ENCODE measurements at places on chromosomes 3 and 15.
A peak's percentile ranks its signal among the peaks of the same experiment; 100 is the strongest.

DNA sequence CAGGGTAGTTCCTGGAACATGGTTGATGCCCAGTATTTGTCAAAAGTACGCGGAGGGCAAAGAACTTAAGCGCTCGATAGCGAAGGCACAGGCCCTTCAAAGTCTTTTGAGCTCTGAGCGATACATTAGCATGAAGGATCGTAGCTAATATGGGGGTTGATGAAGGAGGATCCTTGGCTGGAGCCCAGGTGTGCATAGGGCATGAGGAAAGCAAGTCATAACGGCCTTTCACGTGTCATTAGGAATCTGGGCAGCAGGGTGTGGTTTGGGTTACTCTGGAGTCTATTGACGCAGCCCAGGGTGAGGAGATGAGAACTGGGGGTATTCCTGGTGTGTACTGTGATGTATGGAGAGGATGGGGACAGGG lies 31.7 kb downstream of the SPINK8 start:
- no peaks in the 10 kb centered on the region for H3K36me3 ChIP-seq
- 0 out of 2 replicates have a peak, but pooled peaks cover 4% of the 10 kb centered on the region for H3K27me3 ChIP-seq
- peak overlapping the region; percentile 42 for H3K27ac ChIP-seq

DNA sequence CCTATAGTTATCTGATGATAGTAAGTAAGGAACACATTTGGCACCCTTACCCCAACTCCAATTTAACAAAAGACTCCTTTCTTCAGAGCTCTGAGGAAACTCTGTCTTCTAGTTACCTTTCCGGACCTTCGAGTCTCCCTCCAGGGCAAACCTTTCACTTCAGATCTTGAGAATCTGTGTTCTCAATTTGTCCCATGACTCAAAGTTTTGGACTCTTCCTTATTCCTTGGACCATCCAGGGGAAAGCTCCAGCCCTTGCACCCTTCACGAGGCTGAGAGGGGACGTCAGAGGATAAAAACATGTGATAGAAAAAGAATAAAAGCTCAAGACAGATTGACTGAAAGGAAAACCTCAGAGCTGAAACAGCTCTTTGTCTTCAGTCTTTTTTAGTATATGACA lies 76.9 kb downstream of the CTNNB1 start:
- no peaks in the 10 kb centered on the region for H3K27me3 ChIP-seq
- H3K4me1 ChIP-seq = peaks cover 2% of the 10 kb centered on the region

DNA sequence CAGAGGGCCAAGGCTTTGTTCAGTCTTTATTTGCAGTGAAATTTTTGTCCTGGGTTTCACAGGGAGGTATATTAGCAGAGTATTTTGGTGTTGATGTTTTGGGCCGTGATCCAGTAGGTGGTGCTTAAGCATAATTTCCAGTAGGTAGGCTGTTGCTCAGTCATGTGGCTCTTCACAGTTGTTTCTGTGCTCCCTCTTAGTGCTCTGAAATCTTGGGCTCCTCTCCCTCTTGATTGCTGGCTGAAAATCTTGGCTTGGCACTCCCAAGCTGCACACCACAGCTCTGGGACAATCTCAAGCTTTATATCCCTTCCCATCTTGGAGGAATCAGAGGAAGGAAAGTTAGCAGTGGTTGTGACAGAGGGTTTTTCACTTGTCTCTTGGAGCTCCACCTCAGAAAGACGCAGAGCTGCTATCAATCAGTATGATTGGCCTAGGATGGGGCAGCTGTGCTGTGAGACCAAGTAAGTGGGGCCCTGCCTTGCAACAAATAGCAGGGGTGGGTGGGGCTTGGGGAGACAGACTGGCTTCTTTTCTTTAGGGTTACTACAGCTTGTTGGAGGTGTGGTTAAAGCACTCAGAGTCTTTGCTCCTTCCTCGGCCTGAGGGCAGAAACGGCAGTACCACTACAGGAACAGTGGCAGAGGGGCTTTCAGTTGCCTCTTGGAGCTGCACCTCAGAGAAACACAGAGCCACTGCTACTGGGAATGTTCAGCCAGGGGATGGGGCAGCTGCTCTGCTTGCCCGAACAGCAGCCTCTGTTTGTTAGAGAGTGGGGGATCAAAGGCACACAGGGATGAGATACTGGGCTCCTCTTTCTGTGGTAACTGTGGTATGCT lies 627.0 kb downstream of the SI start:
- no peak for DNase-seq
- H3K4me3 ChIP-seq = no peak overlapping the region
- no peaks in the 10 kb centered on the region for H3K4me1 ChIP-seq
- no peaks in the 10 kb centered on the region for H3K27me3 ChIP-seq
- H3K36me3 ChIP-seq = no peaks in the 10 kb centered on the region
- no peak overlapping the region for H3K27ac ChIP-seq

GRCh38 chr3:112003321-112004080 lies 4.8 kb downstream of the TAGLN3 start:
- peaks cover 10% of the 10 kb centered on the region for H3K4me1 ChIP-seq
- no peak overlapping the region for H3K27ac ChIP-seq
- DNase-seq = no peak
- H3K36me3 ChIP-seq = no peaks in the 10 kb centered on the region
- no peak overlapping the region for H3K4me3 ChIP-seq

DNA sequence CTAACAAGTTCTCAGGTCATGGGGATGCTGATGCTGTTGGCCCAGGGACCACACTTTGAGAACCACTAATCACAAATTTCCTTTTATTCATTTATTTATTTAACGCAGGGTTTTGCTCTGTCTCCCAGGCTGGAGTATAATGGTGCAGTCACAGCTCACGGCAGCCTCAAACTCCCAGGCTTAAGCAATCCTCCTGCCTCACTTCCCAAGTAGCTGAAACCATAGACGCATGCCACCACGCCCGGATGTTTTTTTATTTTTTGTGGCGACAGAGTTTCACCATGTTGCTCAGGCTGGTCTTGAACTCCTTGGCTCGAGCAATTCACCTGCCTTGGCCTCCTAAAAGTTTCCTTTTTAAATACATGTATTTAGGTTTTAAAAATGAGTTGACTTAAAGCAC lies 20.7 kb upstream of the ISLR2 start:
- H3K27me3 ChIP-seq = no peaks in the 10 kb centered on the region
- H3K36me3 ChIP-seq = no peaks in the 10 kb centered on the region
- DNase-seq = no peak
- H3K4me3 ChIP-seq = no peak overlapping the region
- H3K4me1 ChIP-seq = no peaks in the 10 kb centered on the region
- H3K27ac ChIP-seq = no peak overlapping the region

DNA sequence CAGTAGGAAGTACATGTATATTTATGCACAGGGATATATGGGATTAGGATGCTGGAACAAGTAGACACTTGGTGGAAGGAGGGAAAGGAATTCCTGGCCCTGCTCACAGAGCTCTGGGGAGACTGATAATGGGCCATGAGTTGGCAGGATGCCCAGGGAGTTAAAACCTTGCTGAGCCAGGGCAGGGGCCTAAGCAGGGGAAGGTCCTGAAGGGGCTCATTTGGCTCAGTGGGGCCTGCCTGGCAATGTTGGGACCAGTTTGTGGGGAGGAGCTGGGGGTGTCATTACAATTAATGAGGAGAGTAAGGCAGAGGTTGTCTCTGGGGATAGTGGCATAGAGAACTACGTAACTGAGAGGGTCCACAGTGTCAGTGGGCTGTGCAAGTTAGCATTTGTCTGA lies 124.2 kb upstream of the ADPGK start:
- H3K27me3 ChIP-seq = no peaks in the 10 kb centered on the region
- DNase-seq = no peak
- H3K27ac ChIP-seq = no peak overlapping the region
- H3K36me3 ChIP-seq = no peaks in the 10 kb centered on the region

GRCh38 chr3:22609139-22609538 lies 594.0 kb upstream of the UBE2E2 start:
- DNase-seq = no peak
- H3K36me3 ChIP-seq = no peaks in the 10 kb centered on the region
- H3K27me3 ChIP-seq = no peaks in the 10 kb centered on the region
- no peaks in the 10 kb centered on the region for H3K4me1 ChIP-seq
- H3K27ac ChIP-seq = no peak overlapping the region

DNA sequence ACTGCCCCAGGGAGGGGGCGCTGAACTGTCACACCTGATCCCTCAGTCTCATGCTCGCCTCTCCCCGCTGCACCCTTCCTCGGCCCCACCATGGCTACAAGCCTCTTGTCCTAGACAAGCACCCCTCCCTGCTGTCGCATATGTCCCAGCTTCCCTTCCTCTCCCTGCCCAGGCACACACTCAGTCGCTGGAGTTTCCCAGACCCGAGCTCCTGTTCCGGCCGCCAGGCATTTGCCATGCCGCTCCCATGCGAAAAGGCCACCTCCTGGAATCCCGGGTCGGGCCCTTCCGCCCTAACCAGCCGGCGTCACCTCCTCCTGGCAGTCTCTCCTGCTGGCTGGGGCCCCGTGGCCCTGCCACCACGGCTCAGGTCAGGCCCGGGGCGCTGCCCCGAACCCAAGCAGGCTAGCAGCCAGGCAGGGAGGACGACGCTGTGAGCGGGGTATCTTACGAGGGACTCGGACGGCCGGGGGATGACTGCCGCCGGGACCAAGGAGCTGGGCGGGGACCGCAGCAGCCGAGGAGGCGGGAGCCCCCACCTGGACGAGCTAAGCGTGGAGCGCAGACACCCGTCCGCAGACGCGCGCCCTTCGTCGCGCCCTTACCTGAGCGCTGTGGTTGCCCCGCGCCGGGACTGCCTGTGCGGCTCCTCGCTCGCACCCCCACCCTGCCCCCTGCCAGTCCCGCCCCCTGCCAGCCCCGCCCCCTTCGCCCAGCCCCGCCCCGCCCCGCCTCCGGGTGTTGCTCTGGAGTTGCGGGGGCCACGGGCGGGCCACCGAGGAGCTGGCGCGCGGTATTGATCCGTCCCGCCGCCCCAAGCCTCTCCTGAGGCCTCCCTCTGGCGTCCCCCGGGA lies at the start of gene ALS2CL:
TSS of gene ALS2CL (minus strand) at position 642 of the 854 bp plus-strand sequence. CDS start 4,239 bp downstream, outside the sequence.
- H3K27ac ChIP-seq = no peak within 1 kb of the TSS
- H3K4me3 ChIP-seq = peak within 1 kb of the TSS; percentile 48
- DNase-seq = no peak
- H3K36me3 ChIP-seq = no peaks in the 10 kb centered on the region

DNA sequence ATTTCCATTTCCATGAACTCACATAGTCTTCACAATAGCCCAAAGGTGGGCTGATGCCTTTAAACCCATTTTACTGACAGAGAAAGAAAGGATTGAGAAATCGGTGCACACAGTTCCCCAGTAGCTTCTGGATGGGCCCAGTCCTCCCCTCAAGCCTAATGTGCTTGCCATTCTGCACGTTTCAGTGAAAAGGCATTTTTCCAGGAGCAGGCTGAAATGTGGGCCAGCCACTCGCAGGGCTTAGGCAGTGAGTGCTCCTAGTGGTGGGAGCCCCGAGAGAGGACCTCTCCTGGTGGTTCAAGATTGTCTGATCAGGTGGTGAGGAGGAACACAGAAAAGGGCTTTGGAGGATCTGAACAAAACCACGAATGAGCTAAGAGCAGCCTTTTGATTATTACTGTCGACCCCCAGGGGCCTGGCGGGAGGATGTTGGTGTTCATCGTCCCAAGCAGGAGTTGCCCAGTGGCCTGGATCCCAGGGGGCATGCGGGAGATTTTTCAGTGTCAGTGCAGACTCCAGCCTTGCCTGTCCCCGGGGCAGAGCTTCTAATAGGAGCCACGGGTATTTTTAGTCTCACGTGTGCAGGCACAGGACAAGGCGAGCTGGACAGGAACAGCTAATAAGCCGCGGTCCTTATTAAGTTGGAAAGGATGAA lies 8.7 kb upstream of the KY start:
- H3K4me3 ChIP-seq = no peak overlapping the region
- peaks cover 20% of the 10 kb centered on the region for H3K27me3 ChIP-seq
- peaks cover 3% of the 10 kb centered on the region for H3K4me1 ChIP-seq
- no peak overlapping the region for H3K27ac ChIP-seq

DNA sequence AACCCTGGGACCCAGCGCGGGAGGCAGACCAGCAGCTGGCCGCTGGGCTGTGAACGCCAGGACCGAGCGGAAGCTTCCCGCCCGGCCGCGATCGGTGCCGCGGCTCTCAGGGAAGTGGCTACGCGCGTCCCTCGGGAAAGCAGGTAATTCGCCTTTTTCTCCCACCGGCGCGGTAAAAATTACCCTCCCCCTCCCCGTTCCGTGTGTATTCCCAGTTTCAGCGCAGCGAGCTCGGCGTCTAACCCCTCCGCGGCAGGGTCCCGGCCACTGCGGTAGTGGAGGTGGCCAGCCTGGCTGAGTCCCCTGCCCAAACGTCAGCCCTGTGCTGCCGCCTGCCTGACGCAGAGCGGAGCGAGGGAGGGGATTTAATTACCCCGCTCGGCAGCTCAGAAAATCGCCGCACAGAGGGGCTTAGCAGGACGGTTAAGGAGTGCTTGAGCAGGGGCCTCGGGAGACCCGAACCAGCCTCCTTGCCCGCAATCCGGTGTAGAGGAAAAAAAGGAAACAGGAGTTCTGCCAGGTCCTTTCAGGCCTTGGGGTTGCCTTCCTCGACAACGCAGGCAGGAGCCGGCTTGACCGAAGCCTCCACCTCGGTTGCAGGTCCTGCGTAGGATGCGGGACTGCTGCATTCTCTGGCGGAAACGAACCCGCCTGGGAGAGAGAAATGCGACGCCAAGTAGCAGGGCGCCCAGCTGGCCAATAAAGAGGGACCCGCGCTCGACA lies 2.9 kb downstream of the GATA2 start:
- H3K27ac ChIP-seq = no peak overlapping the region
- peaks cover 79% of the 10 kb centered on the region for H3K4me1 ChIP-seq
- no peaks in the 10 kb centered on the region for H3K36me3 ChIP-seq
- peaks cover 99% of the 10 kb centered on the region for H3K27me3 ChIP-seq
- DNase-seq = peak; percentile 81
- peak overlapping the region; percentile 16 for H3K4me3 ChIP-seq

DNA sequence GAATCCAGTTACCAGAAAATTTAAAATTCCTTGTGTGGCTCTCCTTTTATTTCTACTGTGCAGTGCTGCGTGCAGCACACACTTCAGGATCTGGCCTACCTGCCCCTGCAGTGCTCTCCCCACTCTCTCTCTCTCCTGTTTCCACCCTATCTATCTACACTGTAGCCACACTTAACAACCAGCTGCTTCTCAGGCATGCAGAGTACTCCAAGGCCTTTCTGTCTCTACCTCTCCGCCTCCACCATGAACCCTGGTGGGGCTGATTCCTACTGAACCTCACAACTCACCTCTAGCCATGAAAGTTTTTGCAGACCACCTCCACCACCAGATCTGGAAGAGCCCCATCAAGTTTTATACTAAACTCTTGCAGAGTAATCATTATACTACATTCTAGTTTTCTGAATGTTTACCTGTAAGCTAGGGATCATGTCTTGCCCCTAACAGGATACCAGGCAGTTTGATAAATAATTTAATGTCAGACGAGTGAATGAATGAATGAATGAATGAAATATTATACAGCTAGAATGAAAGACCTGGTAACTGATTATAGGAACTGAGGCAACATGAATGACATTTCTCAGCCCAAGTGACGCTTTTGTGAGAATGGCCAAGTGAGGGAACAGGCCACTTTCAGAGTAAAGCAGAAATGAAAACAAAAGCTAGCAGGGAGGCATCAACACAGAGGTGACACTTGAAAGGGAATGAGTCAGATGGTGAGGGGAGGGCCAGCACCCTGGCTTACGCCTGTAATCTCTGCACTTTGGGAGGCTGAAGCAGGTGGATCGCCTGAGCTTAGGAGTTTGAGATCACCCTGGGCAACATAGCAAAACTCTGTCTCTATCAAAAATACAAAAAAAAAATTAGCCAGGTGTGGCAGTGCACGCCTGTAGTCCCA lies 363.5 kb downstream of the FOXP1 start:
- no peak overlapping the region for H3K4me3 ChIP-seq
- H3K27me3 ChIP-seq = no peaks in the 10 kb centered on the region
- no peak overlapping the region for H3K27ac ChIP-seq
- peaks cover 5% of the 10 kb centered on the region for H3K4me1 ChIP-seq

GRCh38 chr3:153209596-153209995 lies 47.6 kb downstream of the RAP2B start:
- peak; percentile 64 for DNase-seq
- H3K36me3 ChIP-seq = no peaks in the 10 kb centered on the region
- no peak overlapping the region for H3K4me3 ChIP-seq
- no peak overlapping the region for H3K27ac ChIP-seq
